ENCODE measurements at places on chromosomes 1 and 21.

DNA sequence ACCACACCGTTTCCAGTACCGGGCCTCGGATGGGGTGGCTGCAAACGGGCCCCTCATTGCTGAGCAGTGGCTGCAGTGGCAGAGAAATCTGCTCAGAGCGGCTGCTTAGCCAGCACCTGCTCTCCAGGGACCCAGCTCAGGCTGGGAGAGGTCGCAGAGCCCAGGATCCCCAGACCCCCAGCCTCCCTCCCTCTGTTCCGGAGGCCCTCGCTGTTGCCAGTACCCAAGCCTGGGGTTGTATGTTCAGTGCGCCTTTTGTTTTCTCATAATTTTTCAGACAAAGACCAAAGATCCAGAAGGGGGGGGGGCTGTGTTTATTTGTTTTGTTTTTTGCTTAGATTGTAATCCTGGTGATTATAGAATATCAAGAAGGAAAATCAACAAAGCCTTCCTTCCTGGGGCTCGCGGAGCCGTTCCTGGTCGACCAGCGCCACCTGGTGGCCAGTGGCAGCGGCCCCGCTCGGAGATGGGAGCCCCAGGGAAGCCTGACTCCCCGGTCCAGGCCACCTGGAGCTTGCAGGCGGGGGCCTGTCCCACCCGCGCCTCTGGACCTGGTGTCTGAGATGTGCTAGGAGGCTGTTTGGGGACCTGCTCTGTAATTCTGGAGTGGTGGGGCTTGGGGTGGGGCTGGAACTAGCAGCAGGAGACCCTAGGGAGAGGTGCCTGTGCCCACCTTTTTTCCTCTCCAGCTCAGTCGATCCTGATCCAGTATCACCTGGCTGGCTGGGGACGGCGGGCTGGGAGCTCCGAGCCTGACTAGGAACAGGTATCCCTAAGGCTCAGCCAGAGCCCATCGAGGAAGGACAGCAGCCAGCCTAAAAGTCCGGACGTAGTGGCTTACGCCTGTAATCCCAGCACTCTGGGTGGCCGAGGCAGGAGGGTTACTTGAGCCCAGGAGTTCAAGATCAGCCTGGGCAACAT is 123.9 kb upstream of the VAMP3 start:
- peak; percentile 91 for DNase-seq

DNA sequence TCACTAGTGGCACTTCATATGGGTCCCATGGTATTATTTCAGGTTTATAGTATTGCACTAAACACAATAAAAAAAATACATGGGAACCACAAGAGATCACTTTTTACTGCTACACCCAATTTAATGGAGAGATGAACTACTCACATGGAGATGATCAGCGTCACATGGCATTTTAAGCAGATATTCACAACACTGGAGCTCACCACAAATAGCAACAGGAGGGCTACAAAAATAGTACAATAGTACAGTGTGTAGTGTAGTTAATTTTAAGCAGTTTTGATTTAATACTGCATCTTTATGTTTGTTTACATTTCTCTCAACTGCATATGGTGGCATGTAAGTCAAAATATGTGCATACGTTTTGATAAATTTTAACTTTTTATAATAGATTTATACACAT is 31.0 kb downstream of the SNX7 start:
- DNase-seq = no peak

- DNase-seq = no peak
These were observed 11.3 kb upstream of the LACTBL1 start for GRCh38 chr1:22983944-22984343.

DNA sequence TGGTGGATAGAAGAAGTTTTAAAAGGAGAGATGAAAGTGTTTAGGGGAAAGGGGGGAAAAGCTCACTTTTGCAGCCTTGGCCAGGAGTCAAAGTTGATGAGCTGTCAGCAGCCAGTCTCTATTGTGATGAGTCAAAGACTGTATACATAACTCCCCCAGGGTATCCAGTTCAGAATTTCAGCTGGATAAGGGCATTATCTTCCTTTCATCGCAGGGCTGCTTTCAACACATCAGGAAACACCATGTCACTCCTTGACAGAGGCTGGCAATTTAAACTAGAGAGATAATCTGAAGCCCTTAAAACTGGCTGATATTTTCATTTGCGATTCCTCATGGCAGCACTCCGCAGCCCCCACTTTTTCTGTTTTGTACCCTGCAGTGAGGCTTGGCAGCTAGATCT is 328.5 kb downstream of the TBX15 start:
- no peak for DNase-seq

DNA sequence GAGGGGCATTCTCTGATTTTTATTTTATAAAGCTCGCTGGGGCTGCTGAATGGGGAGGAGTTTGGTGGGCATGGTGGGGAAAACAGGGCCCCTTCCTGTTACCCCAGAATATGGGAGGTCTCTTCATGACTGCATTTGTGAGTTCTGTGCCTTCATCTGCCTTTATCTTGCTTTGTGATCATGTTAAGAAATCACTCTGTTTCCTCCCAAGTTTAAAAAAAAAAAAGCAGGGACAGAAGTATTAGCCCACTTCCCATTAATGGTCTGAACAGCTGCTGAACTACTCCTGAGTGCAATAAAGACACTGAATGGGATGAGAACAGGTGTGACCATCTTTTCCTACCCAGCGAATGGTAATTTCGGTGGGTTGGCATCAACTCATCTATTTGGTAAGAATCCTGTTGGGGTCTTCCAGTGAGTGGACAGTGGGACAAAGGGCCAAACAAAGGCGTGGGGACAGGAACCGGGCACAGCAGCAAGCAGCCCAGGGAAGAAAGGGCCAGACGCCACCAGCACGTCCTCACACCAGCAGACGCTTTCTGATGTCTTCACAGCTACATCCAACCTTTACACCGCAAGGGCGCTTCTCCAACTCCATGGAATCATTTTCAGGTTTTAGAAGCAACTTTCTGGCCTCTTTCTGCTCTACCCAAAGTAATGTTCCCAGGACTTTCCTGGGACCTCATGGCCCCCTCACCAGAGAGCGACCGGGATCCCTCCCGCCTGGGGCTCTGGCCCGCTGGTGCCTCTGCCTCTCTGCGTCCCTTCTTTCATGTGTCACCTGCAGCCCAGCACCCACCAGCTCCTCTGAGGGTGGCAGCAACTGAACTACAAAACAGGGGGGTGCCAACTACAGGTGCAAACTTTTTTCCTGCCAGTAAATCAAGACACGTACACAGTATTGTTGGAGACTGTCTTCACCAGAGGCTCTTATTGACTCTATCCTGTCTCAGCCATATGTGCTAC is 160.2 kb downstream of the ADSS2 start:
- no peak for DNase-seq

- no peak for DNase-seq
These were observed 1494.3 kb downstream of the AMY1C start for GRCh38 chr1:105243969-105244368.

GRCh38 chr1:68361346-68361910 is 88.3 kb downstream of the RPE65 start:
- DNase-seq = no peak

DNA sequence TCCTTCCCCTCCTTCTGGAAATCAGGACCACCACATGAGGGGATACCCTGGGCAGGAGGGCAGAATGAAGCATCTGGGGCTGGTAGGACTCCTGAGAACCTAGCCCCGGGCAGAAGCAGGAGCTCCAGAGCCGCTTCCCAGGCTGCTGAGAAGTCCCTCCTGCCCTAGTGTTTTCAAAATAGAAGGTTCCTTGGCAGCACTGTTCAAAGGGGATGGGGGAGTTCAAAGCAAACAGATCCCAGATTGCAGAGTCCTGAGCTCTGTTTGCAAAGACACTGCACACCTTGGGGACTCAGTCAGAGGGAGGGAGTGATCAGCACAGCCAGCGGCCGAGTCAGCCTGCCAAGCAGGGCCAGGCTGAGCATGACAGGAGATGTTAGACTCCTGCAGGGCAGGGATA is 177.8 kb downstream of the PTPRU start:
- DNase-seq = no peak

DNA sequence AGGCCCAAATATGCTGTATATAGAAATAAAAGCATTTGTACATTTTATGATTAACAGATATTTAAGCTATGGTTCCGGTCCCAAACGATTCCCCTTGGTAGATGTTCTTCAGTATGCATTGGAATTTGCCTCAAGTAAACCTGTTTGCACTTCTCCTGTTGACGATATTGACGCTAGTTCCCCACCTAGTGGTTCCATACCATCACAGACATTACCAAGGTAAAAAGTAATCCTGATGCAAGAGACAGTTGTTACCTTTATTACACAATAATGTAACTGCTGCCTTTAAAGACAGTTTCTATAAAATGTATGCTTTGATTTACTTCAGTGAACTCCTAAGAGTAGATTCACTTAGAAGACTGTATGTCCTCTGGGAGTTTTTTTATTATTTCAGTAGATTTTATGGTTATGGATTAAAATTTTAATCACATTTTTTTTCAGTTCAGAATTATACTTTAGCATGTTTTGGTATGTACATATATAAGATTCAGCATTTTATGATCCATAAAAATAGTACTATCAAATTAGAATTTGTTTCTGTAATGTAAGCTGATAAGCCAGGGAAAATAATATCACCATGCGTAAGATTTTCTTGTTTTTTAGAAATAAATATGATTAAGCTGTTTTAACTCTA is 96.5 kb downstream of the USP25 start:
- no peak for DNase-seq

DNA sequence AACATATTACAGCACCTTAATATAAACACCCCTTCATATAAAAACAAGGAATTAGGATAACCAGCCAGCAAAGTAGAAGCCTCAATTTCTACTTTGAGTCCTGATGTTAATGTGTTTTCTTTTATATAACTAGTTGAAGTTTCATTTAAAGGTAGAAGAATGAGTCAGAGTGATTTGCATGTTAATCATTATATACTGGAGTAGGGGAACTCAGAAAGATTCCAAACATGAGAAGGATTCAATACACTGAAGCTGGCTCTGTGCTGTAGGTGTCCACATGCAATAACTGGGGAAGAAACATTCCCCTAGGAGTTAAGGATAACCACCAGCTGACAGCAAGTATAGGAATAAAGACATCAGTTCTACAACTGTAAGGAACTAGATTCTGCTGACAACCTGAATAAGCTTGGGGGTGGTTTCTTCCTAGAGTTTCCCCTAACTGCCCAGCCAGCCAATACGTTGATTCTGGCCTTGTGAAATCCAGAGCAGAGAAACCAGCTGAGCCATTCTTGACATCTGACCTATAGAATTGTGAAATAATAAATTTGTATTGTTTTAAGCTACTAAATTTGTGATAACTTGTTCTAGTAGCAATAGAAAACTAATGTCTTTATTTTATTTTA is 33.4 kb upstream of the RNPC3 start:
- no peak for DNase-seq

GRCh38 chr1:169486281-169487051 is 722 bp upstream of the SLC19A2 start:
- DNase-seq = no peak

GRCh38 chr1:247054992-247055415 is 23.6 kb downstream of the ZNF670 start:
- DNase-seq = no peak

DNA sequence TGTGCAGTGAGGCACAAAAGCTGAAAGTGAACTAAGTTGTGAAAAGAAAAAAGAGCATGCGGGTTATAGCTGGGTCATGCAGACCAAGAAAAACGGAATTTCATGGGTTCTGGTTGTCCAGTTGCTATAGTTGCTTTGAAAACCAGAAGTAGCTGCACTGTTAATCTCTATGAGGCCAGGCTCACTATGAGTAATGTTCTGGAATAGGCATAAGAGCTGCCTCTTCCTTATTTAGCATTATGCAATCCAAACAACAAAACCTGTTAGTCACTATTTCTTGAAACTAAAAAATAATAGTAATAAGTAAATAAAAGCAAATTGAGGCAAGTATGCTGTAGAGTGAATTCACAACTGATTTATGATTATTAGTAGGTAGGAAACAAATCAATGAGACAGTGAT is 1383.7 kb downstream of the MRPL39 start:
- no peak for DNase-seq

GRCh38 chr1:29785137-29785527 is 548.8 kb downstream of the PTPRU start:
- no peak for DNase-seq

- no peak for DNase-seq
These were observed 48.3 kb upstream of the SLC22A15 start for GRCh38 chr1:115927971-115928370.

- no peak for DNase-seq
These were observed 7.9 kb downstream of the SH3BGRL3 start for GRCh38 chr1:26287811-26288210.

DNA sequence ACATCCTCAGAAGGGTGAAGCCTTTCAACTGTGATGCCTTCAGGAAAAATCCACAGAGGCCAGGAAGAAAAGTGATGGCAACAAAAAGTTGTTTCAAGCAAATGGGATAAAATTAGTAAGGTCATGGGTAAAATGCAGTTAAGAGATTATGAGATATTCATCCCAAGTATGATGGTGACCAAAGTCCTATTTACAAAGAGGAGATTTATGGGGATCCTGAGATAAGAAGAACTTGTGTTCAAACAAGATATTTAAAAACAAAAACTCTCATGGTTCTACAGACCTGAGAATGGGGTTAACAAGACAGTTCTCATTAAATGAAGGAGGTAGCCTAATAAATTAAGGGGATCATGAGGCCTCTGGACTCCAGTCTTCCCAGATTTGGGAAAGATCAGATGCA is 184.4 kb downstream of the FCRL5 start:
- no peak for DNase-seq
